ENCODE measurements at places on chromosomes 1 and 21.

DNA sequence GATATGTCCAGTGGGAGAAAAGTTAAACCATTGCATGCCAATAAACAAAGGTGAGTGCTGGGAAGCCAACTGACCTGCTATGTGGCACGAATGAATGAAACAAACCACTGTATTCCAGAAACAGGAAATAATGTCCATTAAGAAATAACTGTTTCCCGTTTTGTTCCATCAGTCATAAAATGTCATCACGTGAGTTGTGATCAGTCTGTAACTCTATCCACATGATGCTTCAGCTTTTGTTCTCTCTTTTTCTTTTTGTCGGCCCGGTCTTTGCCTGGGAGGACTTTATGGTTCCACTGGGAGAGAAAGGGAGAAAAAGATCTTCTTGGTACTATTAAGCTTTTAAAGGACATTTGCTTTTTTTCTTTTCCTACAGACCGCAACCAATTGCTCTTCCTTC, 179.9 kb downstream of the TGFB2 start:
- no peak for DNase-seq

- DNase-seq = no peak
These were observed 83.3 kb upstream of the TNR start for GRCh38 chr1:175826705-175827104.

DNA sequence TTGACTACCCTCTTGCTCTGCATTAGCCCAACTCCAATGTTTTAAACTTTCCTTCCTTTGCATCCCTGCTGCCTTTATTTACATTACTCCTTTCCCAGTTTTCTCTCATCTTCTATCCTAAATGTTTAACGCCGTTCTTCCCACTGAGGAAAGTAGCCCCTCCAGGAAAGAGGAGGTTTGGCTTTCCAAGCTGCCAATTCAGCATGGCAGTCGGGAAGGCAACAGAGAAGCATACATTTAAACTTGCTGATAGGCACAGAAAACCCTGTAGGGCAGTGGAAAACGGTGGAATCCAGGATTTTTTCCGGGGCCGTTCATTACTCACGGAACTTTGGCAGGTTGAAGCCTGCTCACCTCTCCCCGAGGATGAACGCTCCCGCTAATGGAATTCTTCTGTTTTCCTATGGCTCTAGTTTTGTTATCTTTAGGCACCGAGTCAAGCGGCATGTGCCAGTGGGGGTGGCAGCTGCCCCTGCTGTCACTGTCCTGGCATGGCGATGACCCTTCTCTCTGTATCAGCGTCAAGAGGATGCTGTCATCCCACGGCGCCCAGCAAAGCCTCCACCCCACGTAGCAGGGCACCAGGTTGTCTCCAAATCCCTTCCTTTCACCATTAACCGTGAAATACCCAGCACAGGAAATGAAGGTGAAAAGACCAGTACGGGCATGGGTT, 48.3 kb downstream of the ZBTB18 start:
- DNase-seq = no peak

GRCh38 chr1:37035796-37036666, 1.7 kb upstream of the GRIK3 start:
- DNase-seq = no peak
